ENCODE measurements at places on chromosomes 1 and 21.

- no peak for DNase-seq
Observed at GRCh38 chr1:25989440-25990234, 8.2 kb downstream of the PAFAH2 start.

DNA sequence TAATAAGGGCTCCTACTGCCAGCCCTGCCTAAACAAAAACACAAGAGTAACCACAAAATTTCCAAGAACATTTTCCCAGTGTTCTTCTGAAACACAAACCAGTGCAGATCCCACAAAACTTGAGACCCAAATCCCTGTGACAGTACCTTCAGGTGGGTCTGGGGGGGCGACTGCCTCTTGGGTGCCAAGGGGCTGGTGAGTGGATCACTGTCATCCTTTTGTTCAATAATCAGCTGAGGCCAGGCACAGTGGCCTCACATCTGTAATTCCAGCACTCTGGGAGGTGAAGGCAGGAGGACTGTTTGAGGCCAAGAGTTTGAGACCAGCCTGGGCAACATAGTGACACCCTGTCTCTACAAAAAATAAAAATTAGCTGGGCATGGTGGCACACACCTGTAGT, 87.6 kb downstream of the GLIS1 start:
- DNase-seq = no peak

DNA sequence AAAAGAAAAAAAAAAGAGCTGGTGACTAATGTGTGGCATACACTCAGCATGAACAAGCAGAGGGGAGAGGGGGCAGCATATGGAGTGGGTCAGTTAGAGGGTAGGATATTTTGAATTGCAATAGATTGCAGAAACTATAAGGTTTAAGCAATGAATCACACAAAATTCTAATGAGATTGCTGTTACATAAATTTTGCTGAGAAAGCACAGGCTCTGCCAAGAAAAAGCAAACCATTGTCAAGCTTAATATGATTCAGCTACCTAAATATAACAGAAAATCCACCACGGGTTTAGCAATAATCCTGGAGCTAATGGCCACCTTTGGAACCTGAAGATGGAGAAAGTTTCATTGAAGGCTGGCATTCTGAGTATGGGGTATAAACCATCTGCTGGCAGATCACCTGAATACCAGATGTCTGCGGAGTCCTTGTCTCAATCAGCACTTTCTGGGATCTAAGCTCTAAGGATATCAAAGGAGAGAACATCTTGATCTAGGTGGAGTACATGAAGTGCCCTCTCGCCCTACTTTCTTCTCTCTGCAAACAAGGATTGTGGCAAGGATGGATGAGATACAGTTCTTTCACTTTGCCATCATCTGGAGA, 30.3 kb upstream of the ANGPTL7 start:
- no peak for DNase-seq

DNA sequence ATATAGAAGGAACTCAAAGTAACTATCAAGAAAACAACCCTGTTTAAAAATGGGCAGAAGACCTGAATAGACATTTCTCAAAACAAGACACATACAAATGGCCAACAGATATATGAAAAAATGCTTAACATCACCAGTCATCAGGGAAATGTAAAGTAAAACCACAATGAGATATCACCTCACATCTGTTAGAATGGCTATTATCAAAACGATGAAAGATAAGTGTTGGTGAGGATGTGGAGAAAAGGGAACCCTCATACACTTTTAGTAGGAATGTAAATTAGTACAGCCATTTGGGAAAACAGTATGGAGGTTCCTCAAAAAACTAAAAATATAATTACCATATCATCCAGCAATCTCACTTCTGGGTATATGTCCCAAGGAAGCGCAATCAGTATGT, 3.0 kb downstream of the CTSS start:
- DNase-seq = no peak

DNA sequence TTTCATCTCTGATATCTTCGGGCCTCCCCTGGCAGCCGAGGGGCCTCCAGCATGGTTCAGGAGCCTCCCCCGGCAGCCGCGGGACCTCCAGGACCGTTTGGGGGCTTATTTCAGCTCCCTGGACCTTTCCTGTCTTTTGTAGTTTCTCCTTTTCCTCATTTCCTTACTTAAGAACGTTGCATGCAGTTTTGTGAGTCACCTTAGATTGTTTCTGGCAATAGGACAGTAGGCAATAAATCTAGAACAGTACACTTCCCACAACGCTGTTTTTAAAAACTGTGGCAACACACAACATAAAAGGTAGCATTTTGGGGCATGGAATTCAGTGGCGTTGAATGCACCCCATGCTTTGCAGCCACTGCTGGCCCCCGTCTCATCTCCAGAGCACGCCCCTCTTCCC, 24.4 kb downstream of the FAAP20 start:
- DNase-seq = no peak

GRCh38 chr21:32496568-32496967, 84.1 kb downstream of the EVA1C start:
- no peak for DNase-seq

DNA sequence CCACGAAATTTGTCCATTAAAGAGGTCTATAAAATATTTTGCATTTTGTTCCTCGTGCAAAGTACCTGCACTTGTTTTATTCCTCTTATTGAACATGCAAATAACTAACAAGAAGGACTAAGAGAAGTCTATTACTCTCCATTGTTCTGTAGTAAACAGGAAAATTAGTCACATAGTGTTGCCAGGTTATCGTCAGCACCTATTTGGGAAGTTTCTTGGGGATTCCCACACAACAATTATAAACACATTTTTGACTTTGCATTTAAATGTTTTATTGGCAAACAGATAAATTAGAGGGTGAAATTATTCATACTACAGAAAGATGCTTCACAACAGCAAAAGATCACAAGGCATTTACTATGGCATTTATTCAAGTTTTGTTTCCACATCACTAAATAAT, 174.5 kb downstream of the ZC3H11B start:
- no peak for DNase-seq

DNA sequence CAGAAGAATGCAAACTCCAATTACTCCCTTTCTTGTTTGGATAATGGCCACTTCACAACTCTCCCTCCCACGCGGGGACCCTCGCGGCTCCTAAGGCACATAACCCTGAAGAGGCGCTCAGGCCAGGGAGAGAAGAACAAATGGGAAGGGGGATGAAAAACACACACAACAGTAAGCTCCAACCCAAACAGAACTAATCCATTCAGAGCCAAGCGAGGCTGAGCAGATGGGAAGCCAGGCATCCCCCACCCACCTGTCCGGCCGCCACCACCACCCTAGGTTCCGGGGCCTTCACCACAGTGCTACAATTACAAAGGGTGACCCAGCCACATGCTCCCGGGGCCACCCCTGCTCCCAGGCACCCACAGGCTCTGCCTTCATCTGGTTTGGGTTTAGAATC, 101.5 kb downstream of the MRPL37 start:
- no peak for DNase-seq

- DNase-seq = no peak
Observed at GRCh38 chr1:57464756-57465155, 40.9 kb upstream of the DAB1 start.

DNA sequence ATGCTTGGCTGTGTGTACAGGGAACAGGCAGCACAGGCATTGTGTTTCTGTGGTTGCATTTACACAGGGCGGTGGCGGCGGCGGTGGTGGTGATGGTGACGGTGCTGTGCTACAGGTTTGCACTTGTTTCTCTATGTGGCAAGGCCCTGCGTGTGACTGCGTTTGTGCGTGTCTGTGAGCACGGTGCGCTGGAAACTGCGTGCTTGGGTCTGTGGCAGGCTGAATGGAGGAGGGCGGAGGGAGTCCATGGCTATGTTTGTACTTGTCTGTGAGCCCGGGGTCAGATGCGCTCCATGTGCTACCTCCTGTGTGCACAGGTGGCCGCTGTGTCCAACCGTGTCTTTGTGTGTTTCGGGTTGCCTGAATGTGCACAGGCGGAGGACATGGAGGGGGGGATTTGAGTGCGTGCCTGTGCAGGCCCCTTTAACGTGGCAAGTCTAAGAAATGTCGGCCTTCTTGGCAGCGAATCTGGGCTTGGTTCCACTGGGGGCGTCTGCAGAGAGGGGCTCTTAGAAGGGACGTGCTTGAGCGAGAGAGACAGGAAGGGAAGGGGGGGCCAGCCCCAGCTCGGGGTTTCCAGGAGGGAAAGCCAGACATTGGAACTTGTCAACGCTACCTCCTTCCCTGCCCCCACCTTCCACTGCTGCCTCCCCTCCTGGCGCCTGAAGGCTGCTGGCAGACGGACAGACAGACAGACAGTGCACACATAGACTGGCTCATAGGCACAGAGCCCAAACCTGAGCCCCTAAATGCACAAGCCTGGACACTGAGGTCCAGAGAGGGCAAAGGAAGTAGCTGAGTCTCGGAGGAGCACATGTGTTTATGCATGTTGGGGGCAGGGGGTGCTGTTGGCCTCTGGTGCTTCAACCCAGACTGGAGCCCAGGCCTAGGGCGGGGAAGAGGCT, 32.7 kb upstream of the WASF2 start:
- DNase-seq = no peak

- DNase-seq = no peak
Observed at GRCh38 chr1:59039551-59039950, 255.7 kb upstream of the JUN start.

DNA sequence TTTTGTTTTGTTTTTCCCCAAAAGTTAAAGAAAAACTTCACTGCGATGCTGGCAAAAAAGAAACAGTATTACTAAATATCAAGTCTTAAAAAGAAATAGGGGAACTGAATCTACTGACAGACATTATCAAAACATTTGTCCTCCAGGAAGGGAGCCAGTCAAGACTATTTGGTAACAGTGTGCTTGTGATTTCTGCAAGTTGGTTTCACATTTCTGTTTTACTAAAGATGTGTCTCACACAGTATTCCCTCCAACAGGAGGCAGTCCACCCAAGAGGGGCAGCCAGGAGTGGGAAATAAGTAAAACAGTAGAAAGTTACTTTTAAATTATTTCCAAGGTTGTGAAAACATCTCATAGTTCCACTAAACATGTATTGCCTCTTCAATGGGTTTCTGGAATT, 74.4 kb upstream of the SDC3 start:
- no peak for DNase-seq

- DNase-seq = no peak
Observed at GRCh38 chr21:45112371-45112770, 38.0 kb downstream of the ADARB1 start.

DNA sequence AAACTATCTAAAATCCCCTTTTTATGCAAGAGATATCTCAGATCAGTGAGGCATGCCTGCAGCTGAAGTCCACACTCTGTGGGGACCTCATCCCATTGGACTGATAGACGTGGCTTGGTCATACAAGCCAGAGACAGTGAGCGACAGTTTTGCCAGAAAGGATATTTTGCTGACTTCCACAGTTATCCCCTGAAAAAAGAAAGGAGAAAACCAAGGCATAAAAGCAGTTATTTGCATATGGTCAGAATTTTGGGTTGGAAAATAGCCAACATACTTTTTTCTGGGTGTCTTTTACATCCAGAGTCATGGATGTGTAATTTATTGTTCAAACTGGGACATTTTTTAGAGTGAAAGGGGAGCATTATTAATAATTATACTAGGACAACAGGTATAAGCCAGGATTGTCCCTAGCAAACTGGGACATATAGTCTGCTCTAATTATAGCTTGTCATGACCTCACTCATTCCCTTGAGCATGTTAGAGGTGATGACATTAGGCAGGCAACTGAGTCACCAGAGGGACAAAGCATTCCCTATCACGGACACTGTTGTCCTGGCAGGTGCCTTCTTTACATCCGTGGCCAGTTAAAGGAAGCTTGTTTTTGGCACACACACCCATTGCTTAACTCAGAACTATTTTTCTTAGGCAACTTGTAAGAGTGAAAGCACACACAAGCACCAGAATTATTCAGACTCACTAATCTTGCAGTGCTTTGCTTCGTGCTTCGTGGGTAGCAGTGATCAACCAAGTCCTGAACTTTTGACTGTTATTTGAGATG, 65.5 kb downstream of the PRRX1 start:
- no peak for DNase-seq

DNA sequence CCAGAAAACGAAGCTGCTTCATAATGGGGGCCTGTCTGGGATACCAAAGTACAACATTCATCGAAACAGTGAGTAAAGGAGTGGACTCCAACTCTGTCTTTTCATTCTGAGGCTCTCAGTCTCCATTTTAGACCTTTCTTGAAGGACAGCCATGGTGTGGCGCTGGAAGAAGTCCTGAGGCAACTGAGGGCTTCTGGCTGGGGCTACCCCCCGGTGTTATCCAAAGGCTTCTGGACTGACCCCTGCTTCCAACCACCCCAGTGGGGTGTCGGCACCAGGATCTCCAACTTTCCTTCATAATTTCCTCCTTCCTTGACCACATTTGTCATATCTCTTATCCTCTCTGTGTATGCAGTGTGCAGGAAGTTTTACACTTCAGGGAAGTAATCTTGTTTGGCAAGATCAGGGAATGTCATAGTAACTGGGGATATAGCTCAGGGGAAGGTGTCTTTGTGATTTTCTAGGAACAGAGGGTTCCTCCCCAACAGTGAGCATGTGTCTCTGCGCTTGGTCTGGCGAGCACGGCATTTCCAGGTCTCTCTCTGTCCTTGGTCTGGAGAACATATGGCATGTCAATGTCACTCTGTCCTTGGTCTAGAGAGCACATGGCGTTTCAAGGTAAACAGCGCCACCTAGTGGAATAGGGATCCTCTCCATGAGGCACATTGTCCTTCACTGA, 19.4 kb upstream of the BSDC1 start:
- DNase-seq = no peak

- no peak for DNase-seq
Observed at GRCh38 chr1:56707379-56707778, 62.3 kb downstream of the PRKAA2 start.

GRCh38 chr1:184788970-184789369, 34.3 kb upstream of the EDEM3 start:
- DNase-seq = no peak

DNA sequence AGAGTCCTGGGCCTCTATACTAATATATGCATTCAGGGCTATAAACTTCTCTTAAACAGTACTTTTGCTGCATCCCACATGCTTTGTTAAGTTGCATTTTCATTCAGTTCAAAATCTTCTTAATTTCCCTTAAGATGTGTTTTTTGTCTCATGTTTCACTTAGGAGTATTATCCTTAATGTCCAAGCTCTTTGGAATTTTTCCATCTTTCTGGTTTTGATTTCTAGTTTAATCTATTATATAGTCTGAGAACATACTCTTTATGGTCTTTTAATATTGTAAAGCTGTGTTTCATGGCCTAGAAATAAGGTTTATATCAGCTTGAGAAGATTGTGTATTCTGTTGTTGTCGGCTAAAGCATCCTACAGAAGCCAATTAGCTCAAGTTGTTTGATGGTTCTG, 1041.8 kb downstream of the PLA2G4A start:
- DNase-seq = no peak

DNA sequence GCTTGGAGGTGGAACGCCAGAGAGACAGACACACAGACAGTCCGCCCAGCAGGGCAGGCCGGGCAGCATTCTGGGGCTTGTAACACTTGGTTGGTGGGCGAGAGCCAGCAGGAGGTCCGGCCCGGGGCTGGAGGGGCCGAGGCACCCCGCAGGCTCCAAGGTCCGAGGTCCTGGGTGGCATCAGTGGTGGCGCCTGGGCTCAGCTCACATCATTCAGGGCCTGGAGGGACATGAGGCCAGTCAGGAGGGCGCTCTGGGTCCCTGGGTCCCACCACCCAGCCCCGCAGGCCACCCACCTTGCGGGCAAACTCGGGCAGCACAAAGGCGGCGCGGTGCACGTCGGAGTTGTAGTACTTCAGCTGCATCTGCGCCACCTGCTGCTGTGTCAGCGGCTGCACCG, 5.2 kb downstream of the SRM start:
- no peak for DNase-seq
